ENCODE measurements at places on chromosomes 3 and 15.
A peak's percentile ranks its signal among the peaks of the same experiment; 100 is the strongest.

DNA sequence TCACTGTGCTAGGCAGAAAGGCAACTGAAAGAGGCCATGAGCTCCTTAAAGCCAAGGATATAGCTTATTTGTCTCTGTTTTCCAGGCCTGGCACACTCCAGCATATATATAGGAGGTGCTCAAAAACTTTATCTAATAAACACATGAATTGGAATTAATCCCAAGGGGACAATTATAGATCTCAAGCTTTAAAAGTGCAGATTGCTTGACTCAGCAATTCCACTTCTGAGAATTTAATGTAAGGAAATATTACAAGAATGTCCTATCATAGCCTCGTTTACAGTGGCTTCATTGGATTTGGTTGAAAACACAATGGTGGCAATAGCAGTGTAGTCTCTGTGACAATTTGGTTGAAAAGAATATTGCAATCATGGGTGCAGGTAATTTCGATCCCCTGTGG is 267.3 kb downstream of the SHQ1 start:
- DNase-seq, result no peak

DNA sequence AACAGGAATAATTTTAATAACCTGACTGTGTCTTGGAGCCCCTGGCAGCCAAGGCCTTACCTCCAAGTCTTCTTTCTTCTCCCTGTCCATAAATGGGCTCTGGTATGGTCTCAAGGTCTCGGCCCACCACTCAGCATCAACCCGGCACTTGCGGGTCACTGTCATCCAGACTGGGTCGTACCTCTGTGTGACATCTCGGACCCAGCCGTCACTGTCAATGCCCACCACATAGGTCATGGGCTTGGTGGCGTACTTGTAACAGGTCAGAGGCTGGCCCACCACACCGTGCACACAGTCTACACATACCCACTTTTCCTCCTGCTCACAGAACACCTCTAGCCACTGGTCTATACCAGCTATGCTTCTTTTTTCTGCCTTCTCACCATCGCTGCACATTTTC is 20.4 kb downstream of the XPC start:
- no peak for DNase-seq

GRCh38 chr15:45384700-45385099 is 6.4 kb upstream of the GATM start:
- DNase-seq, result no peak

DNA sequence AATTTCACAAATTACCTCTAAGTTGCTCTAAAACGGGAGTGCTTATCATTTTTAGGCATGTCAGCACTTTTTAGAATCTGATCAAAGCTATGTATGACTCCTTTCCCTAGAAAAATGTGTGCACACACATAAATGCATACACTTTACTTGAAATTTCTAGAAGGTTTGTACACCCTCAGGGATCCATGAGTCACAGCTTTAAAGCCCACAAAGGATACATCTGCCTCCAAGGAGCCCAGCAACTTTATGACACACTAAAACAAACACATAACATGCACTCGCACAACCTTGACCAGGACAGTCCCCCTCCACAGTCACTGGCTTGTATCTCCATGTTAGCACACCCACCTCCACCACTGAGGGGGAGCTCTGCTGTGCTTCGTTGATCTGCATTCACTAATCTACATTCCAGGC is 722.0 kb upstream of the CFAP20DC start:
- DNase-seq, result peak; percentile 40

GRCh38 chr3:54931182-54931581 is 3.3 kb upstream of the LRTM1 start:
- no peak for DNase-seq

DNA sequence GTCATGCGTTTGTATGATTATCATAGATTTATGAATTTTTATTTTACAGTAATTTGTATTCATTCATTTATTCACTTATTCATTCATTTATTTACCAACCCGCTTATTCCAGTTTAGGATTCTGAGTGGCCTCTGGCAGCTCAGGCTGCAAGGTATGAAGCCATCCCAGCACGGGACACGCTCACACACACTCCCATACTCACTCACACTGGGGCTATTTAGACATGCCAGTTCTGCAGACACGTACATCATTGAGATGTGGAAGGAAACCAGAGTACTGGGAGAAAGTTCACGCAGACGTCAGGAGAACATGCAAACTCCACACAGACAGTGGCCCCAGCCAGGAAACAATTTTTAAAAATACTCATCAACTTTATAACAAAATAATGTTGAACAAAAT is 5.1 kb downstream of the CDIN1 start:
- DNase-seq, result no peak

Data from amniotic stem cell (primary cell).